ENCODE measurements at places on chromosomes 6 and 20. TPM values are rescaled to one million over a fixed set of nuclear protein-coding genes. Genes with fewer than 3 reads are reported as not detected.

DNA sequence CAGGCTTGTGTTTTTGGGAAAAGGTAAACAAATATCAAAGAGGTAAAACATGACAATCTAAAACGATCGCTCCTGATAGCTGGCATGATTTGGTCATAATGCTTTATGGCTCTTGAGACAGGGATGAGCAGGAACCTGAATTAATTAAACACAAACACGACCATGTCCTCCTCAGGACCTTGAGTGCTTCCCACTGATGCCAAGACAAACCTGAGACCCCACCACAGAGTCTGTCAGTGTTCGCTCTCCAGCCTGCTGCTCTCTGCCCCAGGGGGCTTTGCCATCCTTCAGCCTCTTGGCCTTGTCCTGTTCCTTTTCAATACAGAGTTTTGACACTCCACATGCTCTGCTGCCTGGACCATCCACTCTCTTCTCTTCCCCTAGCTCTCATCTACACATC lies 119.4 kb downstream of the MAN1A1 start:
- H3K27me3 ChIP-seq = no peaks in the 10 kb centered on the region
- H3K36me3 ChIP-seq = no peaks in the 10 kb centered on the region
- no peaks in the 10 kb centered on the region for H3K4me1 ChIP-seq
- no peak overlapping the region for H3K27ac ChIP-seq
- no peak overlapping the region for H3K4me3 ChIP-seq
- no peak for DNase-seq

- H3K36me3 ChIP-seq = no peaks in the 10 kb centered on the region
- H3K27ac ChIP-seq = no peak overlapping the region
- no peak overlapping the region for H3K4me3 ChIP-seq
These were observed 53.7 kb downstream of the JARID2 start for GRCh38 chr6:15299430-15300131.

- no peaks in the 10 kb centered on the region for H3K36me3 ChIP-seq
- no peak overlapping the region for H3K4me3 ChIP-seq
- H3K27ac ChIP-seq = no peak overlapping the region
- H3K4me1 ChIP-seq = no peaks in the 10 kb centered on the region
- no peaks in the 10 kb centered on the region for H3K27me3 ChIP-seq
These were observed 29.1 kb downstream of the HLA-DRB5 start for GRCh38 chr6:32501016-32501415.

DNA sequence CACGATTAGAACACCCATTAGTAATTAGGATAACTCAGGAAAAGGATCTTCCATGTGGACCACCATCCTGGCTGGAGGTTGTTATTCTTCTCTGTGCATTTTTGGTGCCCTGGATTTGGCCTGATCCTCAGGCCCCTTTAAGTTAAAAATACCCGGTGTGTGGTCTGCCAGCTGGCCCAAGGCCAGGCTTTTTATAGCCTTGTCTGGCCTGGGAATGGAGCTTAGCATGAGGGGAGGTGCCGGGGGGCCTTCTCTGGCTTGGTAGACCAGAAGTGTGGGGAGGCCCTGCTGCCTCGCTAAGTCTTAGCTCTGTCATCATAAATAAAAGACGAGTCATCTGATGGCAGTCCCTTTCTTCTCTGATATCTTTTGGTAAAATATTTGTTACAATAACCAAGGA lies 71.4 kb downstream of the ARID1B start:
- no peak overlapping the region for H3K27ac ChIP-seq
- no peak for DNase-seq
- no peaks in the 10 kb centered on the region for H3K36me3 ChIP-seq
- peaks cover 72% of the 10 kb centered on the region for H3K4me1 ChIP-seq
- H3K27me3 ChIP-seq = no peaks in the 10 kb centered on the region

- H3K27me3 ChIP-seq = no peaks in the 10 kb centered on the region
- DNase-seq = no peak
- no peak overlapping the region for H3K4me3 ChIP-seq
- peaks cover 10% of the 10 kb centered on the region for H3K4me1 ChIP-seq
- no peaks in the 10 kb centered on the region for H3K36me3 ChIP-seq
These were observed 51.9 kb upstream of the NFATC2 start for GRCh38 chr20:51594236-51595057.

- H3K27ac ChIP-seq = no peak overlapping the region
- H3K4me1 ChIP-seq = peaks cover 23% of the 10 kb centered on the region
- no peak overlapping the region for H3K4me3 ChIP-seq
These were observed 39.6 kb upstream of the OGFRL1 start for GRCh38 chr6:71248878-71249544.

- H3K27ac ChIP-seq = no peak overlapping the region
- H3K4me3 ChIP-seq = no peak overlapping the region
- no peak for DNase-seq
- H3K36me3 ChIP-seq = no peaks in the 10 kb centered on the region
These were observed 107.7 kb upstream of the GGTLC1 start for GRCh38 chr20:24096264-24096663.

DNA sequence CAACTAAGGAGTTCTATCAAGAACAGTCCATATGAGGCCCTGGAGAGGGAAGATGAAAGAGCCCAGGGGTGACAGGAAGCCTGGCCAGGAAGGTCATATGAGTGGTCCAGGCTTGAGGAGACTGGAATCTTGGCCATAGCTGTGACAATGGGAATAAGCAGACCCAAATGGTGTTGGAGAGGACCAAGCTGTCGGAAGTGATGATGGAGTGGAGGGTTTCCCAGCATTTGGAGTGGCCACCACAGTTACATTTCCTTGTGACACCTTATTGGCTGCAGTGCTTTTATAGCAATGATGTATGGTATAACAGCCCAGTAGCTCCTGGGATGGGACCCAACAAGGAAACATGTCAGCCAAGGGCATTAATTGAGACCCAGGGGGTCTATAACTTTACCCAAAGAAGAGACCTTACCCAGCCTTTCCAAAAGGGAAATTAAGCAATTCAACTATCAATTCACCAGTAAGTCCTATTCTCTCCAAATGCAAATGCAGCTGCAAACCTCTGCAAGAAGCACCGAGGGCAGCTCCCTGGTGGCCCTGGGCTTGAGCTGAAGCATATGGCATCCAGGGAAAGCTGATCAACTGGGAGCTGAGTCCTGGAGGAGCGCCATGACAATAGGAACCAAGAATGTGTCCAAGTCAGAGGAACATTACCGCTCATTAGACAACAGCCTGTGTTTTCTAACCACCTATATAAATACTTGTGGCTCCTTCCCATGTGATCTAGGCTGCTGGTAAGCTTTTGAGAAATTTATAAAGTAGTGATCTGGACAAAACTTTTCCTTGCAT lies 219.4 kb downstream of the SOD2 start:
- no peak for DNase-seq
- no peak overlapping the region for H3K4me3 ChIP-seq
- no peaks in the 10 kb centered on the region for H3K27me3 ChIP-seq
- no peaks in the 10 kb centered on the region for H3K4me1 ChIP-seq

DNA sequence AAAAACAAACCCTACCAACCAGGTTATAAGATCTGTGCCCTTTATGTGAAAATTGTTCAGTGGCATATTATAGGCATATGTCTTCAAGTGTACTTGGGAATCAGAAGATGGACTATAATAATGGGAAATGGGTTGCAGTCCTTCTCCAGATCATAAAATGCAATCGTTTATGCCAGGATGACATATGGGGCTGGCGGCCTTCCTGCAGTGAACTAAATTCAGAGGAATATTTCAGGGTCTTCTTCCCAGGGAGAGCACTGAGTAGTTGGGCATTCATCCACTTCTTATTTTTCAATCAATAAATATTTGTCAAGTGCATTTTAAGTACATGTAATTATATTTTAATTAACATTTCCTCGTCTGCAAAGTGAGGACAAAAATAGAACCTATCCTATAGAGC lies 176.2 kb upstream of the CNR1 start:
- no peaks in the 10 kb centered on the region for H3K4me1 ChIP-seq
- no peaks in the 10 kb centered on the region for H3K36me3 ChIP-seq
- H3K27ac ChIP-seq = no peak overlapping the region
- no peak for DNase-seq
- no peaks in the 10 kb centered on the region for H3K27me3 ChIP-seq
- no peak overlapping the region for H3K4me3 ChIP-seq

DNA sequence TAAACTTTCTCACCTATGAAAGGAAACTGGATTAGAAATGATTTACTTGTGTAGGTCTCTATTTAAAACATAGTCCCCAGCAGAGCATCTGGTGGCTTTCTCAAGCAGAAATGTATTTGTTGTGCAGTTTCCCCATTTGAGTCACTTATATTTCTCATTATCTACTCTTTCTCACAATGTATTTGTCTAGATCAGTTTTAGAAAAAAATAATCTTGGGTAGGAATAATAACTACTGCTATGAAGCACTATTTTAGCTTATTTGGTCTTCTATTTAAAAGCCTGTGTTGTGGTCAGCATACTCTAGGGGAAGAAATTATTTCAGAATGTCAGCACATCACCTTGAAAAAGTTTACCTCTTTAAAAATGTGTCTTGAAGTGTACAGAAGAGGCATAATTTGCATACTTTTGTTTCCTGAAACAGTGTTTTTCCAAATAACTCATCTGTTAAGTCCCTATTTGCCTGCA lies 60.9 kb upstream of the PRL start:
- H3K4me3 ChIP-seq = no peak overlapping the region
- no peak overlapping the region for H3K27ac ChIP-seq
- no peaks in the 10 kb centered on the region for H3K36me3 ChIP-seq
- no peaks in the 10 kb centered on the region for H3K27me3 ChIP-seq

DNA sequence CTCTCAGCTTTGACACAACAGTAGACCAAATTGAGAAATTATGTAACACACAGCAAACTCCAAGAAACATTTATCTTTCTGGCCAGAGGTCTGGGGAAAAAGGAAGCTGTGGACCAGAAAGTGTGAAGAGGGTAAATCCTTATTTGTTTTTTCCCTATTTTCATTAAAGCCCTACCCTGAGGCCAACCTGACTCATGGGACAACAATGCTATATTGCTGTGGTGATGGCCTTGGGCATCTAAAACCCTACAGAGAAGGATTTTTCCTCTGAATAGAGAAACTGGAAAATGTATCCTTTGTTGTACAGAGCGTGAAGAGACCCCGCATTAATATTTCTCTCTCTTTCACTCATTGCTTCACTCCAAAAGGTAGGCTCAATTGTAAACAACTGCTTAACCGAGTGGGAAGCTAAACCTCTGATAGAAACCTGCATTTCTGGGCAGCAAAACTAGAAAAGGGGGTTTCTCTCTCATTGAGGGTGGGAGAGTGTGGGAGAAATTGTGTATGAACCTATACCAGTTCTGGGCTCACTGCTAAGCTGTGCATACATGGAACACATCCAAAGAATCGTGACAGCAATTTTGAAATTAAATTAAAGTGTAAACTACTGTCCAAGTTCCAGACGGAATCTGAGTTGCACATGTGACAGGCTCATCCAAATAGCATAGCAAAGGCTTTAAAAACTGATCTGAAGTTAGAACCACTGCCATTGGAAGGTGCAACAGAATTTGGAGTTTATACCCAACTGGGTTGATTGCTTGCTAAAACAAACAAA lies 175.5 kb downstream of the CLVS2 start:
- H3K27me3 ChIP-seq = no peaks in the 10 kb centered on the region
- no peak for DNase-seq
- H3K27ac ChIP-seq = no peak overlapping the region

GRCh38 chr6:47737406-47737805 lies 39.0 kb downstream of the ADGRF4 start:
- H3K27me3 ChIP-seq = no peaks in the 10 kb centered on the region
- H3K36me3 ChIP-seq = no peaks in the 10 kb centered on the region
- H3K4me3 ChIP-seq = no peak overlapping the region
- no peak overlapping the region for H3K27ac ChIP-seq

DNA sequence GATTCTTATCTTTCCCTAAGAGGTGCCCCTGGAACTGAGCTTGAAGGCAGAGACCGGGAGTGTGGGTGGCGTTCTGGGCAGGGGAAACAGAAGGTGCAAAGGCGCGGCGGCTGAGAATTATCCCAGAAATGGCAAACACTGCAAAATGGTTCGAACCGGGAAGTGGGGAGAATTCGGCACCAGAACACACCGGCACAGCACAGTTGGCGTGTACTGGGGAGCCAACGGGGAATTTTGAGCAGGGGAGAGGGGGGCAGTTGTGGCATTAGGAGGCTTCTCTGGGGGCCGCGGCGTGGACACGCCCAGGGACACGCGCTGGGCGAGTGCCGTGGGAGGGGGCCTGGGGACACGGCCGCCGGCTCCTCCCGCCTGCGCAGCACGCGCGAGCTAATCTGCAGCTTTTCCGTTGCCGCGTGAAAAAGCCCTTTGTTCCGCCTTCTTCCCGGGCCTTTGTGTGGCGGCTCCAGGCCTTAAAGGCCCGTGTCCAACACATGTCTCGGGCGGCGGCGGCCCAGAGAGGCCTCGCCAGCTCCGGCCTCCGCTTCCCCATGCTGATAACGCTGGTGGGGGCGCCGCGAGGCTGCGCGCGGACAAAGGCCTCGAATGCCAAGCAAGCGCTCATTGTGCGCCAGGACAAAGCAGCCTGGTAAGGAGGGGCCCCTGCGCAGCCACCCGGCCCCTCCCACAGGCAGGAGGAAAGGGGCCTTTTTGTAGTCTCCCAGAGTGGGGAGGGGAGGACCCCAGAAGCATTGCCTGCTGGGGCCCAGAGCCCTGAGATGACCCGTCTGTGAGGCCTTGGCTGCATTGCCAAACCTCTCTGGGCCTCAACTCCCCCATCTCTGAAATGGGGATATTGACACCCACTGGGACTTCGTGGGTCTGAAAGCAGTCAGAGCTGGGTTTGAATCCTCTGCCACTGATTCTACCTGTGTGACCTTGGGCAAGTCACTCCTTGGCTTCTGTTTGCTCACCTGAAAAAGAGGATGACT lies 82.8 kb downstream of the CD40 start:
- peaks cover 11% of the 10 kb centered on the region for H3K4me1 ChIP-seq
- H3K36me3 ChIP-seq = no peaks in the 10 kb centered on the region
- no peak overlapping the region for H3K4me3 ChIP-seq
- no peak for DNase-seq
- H3K27me3 ChIP-seq = peaks cover 57% of the 10 kb centered on the region

- H3K4me3 ChIP-seq = no peak overlapping the region
- DNase-seq = no peak
- H3K36me3 ChIP-seq = peaks cover 34% of the 10 kb centered on the region
- no peaks in the 10 kb centered on the region for H3K4me1 ChIP-seq
- no peak overlapping the region for H3K27ac ChIP-seq
- no peaks in the 10 kb centered on the region for H3K27me3 ChIP-seq
These were observed 310.0 kb downstream of the ESR1 start for GRCh38 chr6:152117156-152118133.

GRCh38 chr6:52535711-52536423 lies 41.0 kb downstream of the TRAM2 start:
- peaks cover 21% of the 10 kb centered on the region for H3K4me1 ChIP-seq
- H3K36me3 ChIP-seq = peaks cover 6% of the 10 kb centered on the region
- no peak overlapping the region for H3K27ac ChIP-seq
- H3K27me3 ChIP-seq = no peaks in the 10 kb centered on the region

GRCh38 chr20:37907330-37907676 lies 4.4 kb downstream of the VSTM2L start:
- peaks cover 7% of the 10 kb centered on the region for H3K4me1 ChIP-seq
- no peaks in the 10 kb centered on the region for H3K36me3 ChIP-seq
- no peak overlapping the region for H3K4me3 ChIP-seq
- H3K27ac ChIP-seq = no peak overlapping the region
- peaks cover 24% of the 10 kb centered on the region for H3K27me3 ChIP-seq

- H3K4me3 ChIP-seq = no peak overlapping the region
- H3K27me3 ChIP-seq = no peaks in the 10 kb centered on the region
- peaks cover 20% of the 10 kb centered on the region for H3K4me1 ChIP-seq
These were observed 38.7 kb downstream of the TGM2 start for GRCh38 chr20:38126146-38126921.

The PRR18 gene
- total RNA-seq = not detected

The OTOR gene
- total RNA-seq = not detected

The HCRTR2 gene
- total RNA-seq = not detected

The NRN1 gene
- total RNA-seq = 24.4 TPM

The CST5 gene
- total RNA-seq = 0.55 TPM

The DDO gene
- total RNA-seq = 7.1 TPM

All from upper lobe of right lung (tissue), 1 donor.